SHP77 treated with DMSO at 0.1 percent for 48 hours (cell line): ENCODE measurements at places on chromosomes 2 and 18.
A peak's percentile ranks its signal among the peaks of the same experiment; 100 is the strongest.

GRCh38 chr18:23353459-23353858 is 99.6 kb upstream of the RIOK3 start:
- no peak for DNase-seq

GRCh38 chr2:208329485-208329884 is 63.4 kb downstream of the PIKFYVE start:
- DNase-seq: no peak

- DNase-seq: no peak
Observed at GRCh38 chr2:88549616-88550292, 77.5 kb downstream of the EIF2AK3 start.

GRCh38 chr2:3423492-3424170 is 44.1 kb downstream of the TRAPPC12 start:
- peak; percentile 91 for DNase-seq
